ENCODE measurements at places on chromosomes 7 and 10.
A peak's percentile ranks its signal among the peaks of the same experiment; 100 is the strongest.

DNA sequence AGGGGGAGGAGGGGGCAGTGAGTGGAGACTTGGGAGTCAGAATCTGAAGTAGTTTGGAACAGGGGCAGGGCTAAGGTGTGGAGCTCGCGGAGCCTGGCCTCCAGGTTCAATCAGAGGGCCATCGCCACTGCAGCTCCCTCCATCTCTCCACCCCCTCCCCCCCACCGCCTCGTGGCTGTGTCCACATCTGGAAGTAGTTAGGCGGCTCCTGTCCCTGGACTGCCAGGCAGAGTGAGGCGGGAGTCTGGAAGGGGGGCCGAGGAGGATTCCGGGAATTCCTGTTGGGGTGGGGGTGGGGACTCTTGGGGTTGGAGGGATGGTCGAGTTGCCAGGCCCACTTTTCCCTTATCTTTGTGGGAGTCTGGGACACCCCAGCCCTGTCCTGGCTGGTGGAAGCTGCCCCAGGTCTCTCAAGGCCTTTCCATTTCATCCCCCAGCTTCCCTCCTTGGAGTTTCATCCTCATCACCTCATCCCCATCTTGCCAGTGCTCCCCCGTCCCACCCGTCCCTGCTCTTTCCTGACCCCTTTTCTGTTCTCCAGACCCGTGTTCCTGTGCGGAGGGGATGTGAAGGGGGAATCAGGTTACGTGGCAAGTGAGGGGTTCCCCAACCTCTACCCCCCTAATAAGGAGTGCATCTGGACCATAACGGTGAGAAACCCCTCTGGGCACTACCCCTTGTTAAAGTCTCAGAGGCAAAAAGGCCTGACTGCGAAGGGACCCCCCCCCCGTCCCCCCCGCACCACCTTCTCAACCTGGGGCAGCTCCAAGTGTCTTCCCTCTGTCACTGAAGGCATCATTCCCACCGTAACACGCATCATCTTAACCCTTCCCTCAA is 944 bp downstream of the PCOLCE start:
- peak; percentile 58 for DNase-seq

GRCh38 chr10:56805022-56805421 is 444.0 kb upstream of the ZWINT start:
- no peak for DNase-seq

DNA sequence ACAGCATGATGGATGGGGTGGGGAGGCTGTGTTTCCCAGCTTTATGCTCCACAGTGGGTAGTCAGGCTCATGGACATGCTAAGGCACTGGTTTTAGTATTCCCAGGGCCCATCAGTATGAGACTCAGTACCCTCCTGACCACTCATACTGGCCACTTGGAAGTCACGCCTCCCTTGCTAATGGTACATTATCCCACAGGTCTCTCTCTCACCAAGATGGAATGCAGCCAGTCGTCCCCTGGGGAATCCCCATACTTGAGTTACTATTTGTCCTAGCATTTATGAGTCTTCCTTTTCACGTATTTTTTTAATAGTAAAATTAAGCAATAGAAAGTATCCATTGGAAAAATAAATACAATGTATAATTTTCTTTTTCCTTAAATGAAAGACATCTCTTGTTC is 80.6 kb upstream of the TBX20 start:
- DNase-seq: peak; percentile 31

GRCh38 chr7:14403587-14403986 is 414.1 kb upstream of the ETV1 start:
- DNase-seq: peak; percentile 1

- DNase-seq: no peak
These were observed 227.1 kb downstream of the KCNMA1 start for GRCh38 chr10:77410523-77410922.

DNA sequence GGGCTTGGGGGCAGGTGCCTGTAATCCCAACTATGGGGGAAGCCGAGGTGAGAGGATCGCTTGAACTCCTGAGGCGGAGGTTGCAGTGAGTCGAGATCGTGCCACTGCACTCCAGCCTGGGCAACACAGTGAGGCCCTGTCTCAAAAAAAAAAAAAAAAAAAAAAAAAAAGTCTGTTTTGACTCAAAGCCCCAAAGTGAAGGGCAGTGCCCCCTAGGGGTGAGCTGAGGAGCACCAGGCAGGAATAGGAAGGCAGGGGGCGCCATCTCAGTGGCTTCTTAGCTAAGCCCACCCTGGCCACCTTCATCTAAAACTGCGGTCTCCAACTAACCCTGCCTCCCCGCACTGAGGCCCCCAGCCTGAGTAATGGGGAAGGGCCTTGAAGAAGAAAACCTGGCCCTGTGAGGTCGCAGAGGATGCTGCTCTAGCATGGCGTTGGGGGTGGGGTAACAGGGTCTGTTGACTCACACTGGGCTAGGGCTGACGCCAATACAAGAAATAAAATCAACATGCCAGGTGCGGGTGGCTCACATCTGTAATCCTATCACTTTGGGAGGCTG is 9.8 kb downstream of the PODXL start:
- no peak for DNase-seq

DNA sequence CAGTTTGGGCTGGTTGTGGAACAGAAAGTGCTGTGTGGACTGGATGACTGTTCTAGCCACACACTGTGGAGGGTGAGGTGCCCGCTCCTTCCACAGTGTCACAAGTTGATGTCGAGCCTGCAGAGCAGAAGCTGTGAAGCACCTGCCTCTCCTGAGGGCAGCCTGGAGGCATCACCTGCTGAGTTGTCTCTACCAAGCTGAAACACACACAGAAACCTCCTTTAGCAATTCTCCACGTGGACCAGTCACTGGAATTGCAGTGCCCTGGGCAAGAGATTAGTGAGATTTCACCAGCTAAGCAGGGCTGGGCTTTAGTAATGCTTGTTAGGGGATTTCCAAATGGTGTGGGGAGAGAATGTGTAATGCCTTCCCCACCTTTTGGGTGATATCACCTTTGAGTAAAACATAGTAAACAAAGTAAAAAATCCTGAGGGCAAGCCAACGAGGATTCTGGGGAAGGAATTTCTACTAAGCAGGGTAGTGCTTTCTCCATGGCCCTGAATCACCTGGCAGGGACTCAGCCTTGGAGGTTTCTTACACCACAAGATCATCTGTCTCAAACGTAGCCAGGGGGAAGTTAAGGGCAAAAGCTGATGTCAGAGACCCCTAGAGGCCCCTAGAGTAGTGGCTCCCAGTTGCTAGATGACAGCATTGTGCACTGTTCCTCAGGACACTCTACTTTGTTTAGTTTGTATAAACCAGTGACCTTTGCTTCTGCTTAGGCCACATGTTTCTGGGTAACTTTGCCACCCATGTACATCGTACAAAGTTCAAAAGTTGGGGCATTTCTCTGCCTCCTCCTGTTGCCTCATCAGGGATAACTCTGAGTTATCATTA is 233.1 kb upstream of the IGFBP3 start:
- no peak for DNase-seq

DNA sequence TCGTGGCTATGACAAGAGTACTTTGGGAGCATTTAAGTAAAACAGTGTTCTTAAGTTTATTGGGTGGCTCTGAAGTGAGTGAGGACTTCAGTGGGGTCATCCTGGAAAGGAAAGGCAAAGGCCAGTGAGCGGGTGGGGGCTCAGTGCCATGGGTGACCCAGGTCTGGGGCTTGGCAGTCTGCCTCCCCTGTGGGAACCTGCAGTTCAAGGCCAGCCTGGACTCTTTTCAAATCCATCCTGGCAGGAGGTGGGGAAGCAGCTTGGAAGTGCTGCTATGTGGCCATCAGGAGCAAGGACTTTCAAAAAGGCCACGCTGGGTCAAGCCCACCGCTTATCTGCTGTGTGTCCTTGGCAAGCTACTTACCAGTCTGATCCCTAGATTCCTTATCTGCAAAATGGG is 148.9 kb upstream of the NPS start:
- DNase-seq: no peak

GRCh38 chr10:68543004-68543918 is 15.9 kb upstream of the SLC25A16 start:
- DNase-seq: peak; percentile 85

GRCh38 chr10:35307297-35307696 is 29.0 kb upstream of the CCNY start:
- peak; percentile 55 for DNase-seq

DNA sequence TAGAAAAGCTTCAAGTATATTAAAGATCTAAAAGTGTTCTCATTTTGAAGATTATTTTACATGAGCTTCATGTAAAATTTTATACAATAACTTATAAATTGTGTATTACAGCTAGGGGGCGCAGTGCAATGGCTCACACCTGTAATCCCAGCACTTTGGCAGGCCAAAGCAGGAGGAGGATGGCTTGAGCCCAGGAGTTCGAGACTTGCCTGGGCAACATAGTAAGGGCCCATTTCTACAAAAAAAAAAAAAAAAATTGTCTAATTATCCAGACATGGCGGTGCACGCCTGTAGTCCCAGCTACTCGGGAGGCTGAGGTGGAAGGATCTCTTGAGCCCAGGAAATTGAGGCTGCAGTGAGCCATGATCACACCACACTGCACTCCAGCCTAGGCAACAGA is 16.6 kb downstream of the ACBD5 start:
- DNase-seq: peak; percentile 38

- no peak for DNase-seq
These were observed 19.2 kb upstream of the PDLIM1 start for GRCh38 chr10:95309958-95310357.

DNA sequence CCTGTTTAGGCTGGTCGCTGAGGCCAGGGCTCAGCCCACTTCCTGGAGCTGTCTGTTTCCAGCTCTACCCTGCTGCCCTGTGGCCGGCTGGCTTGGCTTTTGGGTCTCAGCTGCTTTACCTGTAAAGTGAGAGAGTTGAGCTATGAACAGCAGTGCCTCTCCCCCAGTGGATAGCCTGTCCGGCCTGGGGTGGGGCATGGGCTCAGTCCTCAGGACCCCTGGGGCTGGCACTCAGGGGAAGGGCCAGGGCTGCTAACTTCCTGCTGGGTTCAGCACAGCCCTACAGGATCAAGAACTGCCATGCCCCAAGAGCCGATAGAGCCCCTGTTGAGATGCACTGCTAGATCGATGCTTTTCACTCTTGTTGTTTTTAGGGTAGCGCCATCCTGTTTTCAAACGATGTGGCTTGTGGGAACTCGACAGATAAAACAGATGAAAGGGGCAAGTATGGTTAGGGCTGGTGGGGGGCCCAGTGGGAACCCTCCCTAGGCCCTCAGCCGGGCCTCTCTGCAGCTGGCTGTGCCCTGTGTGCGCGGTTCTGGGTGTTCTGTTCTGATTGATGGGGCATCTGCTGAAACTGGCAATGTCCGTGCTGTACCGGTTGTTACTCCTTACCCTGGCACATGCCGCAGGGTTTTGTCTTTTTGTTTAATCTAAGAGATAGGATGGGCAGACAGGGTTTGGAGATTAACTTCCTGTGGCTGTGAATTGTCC is 10.0 kb upstream of the SFRP5 start:
- DNase-seq: no peak

GRCh38 chr10:124359336-124359832 is 59.3 kb downstream of the OAT start:
- no peak for DNase-seq

GRCh38 chr10:663466-663751 is 26.1 kb downstream of the DIP2C start:
- DNase-seq: no peak

GRCh38 chr7:10802526-10802925 is 171.1 kb upstream of the PHF14 start:
- DNase-seq: peak; percentile 68

- DNase-seq: no peak
These were observed 3.5 kb downstream of the TSC22D4 start for GRCh38 chr7:100475549-100475948.

- DNase-seq: no peak
These were observed 54.3 kb downstream of the SMKR1 start for GRCh38 chr7:129556607-129557133.

DNA sequence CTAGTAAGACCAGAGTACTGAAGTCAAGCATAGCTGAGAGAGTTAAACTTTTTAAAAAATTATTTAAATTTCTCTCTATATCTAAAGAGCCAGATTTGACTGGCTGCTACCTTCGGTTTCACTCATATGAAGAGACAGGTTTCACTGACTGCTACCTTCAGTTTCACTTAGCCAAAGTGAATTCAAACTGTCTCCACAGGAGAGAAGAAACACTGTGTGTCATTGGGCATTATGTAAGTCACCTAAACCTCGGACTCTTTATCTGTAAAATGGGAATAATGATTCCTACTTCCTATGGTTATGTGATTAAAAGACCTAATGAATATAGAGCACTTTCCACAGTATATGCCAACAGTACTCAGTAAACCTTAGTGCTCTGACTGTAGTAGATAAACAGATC is 41.6 kb upstream of the MET start:
- no peak for DNase-seq

DNA sequence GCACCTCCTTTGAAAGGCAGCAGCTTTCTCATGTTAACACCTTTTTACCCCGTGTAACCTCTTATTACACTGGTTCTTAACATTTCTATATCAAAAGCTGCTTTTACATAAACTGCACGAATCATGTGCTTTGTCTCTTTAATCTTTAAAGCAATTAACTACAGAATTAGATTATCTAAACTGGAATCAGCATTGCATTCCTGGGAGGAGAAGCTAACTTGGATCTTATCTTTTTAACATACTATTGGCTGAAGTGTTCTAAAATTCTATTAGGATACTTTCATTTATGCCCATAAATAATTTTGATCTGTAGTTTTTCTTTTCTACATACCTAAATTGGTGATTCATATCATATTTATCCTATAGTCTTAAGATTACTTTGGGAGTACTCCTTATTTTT is 428.4 kb upstream of the IGFBP3 start:
- no peak for DNase-seq

GRCh38 chr7:8291397-8292141 is 29.6 kb upstream of the ICA1 start:
- no peak for DNase-seq

DNA sequence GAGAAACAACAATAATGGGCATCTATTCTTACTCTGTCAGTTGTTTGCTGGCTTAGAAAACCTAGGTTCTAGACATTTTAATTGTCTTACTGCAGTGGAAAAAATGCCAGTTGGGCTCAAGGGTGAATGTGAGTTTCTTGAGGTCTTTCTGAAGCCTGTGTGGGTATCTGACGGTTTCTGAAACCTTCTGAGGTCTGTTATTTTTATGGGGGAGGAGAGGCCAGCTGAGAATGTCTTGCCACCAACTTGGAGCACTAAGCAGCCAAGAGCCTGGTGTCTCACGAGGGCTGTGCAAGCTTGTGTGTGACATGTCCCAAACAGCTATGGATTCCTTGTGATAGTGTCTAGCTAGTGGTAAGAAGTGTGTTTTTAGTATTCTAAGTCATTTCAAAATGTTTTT is 24.2 kb upstream of the DDC start:
- DNase-seq: no peak

- DNase-seq: no peak
These were observed 51.1 kb downstream of the NT5C2 start for GRCh38 chr10:103141950-103142349.

GRCh38 chr10:79166312-79166721 is 97.6 kb downstream of the ZMIZ1 start:
- DNase-seq: no peak

- peak; percentile 91 for DNase-seq
These were observed 268.1 kb upstream of the FZD8 start for GRCh38 chr10:35910234-35910633.
